ENCODE measurements at places on chromosomes 12 and 14. TPM values are rescaled to one million over a fixed set of nuclear protein-coding genes. Genes with fewer than 3 reads are reported as not detected.

DNA sequence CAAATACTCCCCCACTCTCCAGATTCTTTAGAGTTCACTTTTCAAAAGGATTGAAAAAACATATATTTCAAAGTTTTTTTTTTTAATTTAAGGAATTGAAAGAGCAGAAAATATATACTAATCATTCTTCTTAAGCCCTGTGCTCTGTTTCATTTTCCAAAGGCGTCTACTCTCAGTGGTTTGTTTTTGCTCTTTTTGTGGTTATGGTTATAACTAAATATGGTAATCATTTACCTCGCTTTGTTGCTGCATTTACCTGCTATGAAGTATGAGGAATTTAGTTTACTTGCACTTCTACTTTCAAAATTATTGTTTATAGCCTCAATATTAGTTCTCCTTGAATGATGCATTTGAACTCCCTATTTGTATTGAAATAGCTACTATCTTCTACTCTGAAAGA is 55.9 kb upstream of the LRRK2 start:
- H3K36me3 ChIP-seq: no peaks in the 10 kb centered on the region
- H3K4me1 ChIP-seq: no peaks in the 10 kb centered on the region
- H3K27me3 ChIP-seq: no peaks in the 10 kb centered on the region
- DNase-seq: no peak
- H3K4me3 ChIP-seq: no peak overlapping the region

The A2M gene
- 537 TPM for total RNA-seq

- DNase-seq: no peak
- no peak overlapping the region for H3K27ac ChIP-seq
- H3K27me3 ChIP-seq: no peaks in the 10 kb centered on the region
- H3K36me3 ChIP-seq: peaks cover 54% of the 10 kb centered on the region
- no peak overlapping the region for H3K4me3 ChIP-seq
- H3K4me1 ChIP-seq: peaks cover 9% of the 10 kb centered on the region
Observed at GRCh38 chr14:102055181-102055901, 31.5 kb downstream of the HSP90AA1 start.

DNA sequence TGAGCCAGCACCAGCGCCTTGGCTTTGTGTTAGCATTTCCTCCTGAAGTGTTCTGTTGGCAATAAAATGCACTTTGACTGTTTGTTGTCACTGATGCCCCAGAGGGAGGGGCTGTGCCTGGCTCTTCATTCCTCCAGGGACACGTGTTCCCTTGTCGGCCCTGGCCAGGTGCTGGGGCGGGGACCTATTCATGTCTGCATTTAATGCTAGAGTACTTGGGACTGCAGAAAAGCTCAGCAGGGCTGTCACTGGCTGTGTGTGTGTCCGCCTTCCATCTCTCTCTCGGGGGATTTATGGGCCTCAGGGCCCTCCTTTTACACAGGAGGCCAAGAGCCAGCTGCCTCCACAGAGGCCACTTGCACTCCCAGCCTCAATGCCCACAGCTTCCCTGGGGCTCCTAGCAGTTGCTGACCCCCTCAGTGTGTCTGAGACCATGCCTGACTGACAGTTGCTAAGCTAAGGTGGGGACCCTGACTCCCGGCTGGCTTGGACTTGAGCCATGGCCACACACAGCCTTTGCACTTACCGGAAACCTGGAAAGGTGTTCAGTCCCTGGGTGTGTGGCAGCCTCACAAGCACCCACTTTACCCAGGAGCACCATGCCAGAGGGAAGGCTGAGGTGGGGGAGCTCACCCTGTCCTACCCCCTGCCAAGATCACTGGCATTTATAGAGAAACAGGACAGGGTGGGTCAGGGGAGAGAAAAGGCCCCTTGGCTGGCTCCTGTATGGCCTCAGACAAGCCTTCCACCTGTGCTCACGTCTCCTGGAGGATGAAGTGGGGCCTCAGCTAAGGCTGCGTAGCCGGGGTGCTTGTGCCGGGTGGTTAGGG is 27.8 kb downstream of the HIP1R start:
- peaks cover 4% of the 10 kb centered on the region for H3K36me3 ChIP-seq
- H3K4me1 ChIP-seq: peaks cover 27% of the 10 kb centered on the region
- no peak overlapping the region for H3K4me3 ChIP-seq
- H3K27me3 ChIP-seq: no peaks in the 10 kb centered on the region

DNA sequence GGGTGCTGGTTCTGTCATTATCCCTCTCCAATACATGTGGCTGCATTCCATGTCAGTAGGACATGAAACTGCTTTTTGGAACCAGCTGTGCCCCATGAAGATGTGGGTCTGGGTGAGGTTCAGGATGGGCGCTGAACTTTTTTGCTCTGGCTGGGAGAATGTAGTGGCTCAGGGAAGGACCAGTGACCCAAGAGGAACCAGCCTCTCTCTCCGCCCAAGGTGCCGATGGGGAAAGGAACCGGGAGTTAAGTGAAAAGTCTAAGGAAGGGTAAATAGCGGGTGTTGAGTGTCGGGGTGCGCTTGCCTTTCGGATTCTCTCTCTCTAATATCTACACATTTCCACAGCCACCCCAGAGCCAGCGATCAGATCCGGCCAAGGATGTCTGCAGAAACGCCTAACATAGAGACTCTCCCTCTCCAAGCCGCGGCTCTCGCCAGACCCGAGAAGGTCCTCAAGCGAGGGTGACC is 7.8 kb downstream of the ARHGEF25 start:
- DNase-seq: no peak
- H3K4me1 ChIP-seq: peaks cover 23% of the 10 kb centered on the region
- no peak overlapping the region for H3K27ac ChIP-seq
- no peak overlapping the region for H3K4me3 ChIP-seq
- peaks cover 78% of the 10 kb centered on the region for H3K27me3 ChIP-seq
- no peaks in the 10 kb centered on the region for H3K36me3 ChIP-seq

DNA sequence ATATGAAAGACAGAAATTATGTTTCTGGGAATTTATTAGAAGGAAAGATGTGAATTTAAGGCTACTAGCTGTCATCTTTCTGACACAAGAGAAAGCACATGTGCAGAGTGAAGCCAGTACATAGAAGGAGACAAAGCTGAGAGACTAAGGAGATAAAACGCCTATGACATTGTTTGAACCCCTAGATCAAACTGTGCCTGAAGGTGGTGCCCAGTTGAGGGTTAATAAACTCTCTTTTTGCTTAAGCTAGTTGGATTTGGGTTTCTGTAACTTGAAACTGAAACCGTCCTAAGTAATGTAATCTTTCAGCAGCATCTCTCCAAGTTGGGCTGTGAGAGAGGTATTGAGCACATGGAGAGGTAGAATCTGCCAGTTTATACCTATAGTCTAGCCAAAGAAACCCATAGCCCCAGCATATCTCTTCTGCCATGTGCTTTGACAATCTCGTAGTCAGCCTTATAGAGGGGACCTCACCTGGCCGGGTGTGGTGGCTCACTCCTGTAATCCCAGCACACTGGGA is 84.2 kb downstream of the LRRC74A start:
- no peaks in the 10 kb centered on the region for H3K36me3 ChIP-seq
- H3K4me1 ChIP-seq: peaks cover 9% of the 10 kb centered on the region
- H3K27ac ChIP-seq: no peak overlapping the region
- H3K27me3 ChIP-seq: no peaks in the 10 kb centered on the region

- H3K27ac ChIP-seq: no peak overlapping the region
- DNase-seq: no peak
- no peak overlapping the region for H3K4me3 ChIP-seq
- H3K27me3 ChIP-seq: no peaks in the 10 kb centered on the region
- H3K36me3 ChIP-seq: peaks cover 31% of the 10 kb centered on the region
- H3K4me1 ChIP-seq: no peaks in the 10 kb centered on the region
Observed at GRCh38 chr14:55665067-55665675, 85.2 kb downstream of the KTN1 start.

- H3K36me3 ChIP-seq: no peaks in the 10 kb centered on the region
- H3K4me1 ChIP-seq: no peaks in the 10 kb centered on the region
- H3K4me3 ChIP-seq: no peak overlapping the region
- H3K27ac ChIP-seq: no peak overlapping the region
Observed at GRCh38 chr12:15634010-15634683, 155.0 kb downstream of the EPS8 start.

DNA sequence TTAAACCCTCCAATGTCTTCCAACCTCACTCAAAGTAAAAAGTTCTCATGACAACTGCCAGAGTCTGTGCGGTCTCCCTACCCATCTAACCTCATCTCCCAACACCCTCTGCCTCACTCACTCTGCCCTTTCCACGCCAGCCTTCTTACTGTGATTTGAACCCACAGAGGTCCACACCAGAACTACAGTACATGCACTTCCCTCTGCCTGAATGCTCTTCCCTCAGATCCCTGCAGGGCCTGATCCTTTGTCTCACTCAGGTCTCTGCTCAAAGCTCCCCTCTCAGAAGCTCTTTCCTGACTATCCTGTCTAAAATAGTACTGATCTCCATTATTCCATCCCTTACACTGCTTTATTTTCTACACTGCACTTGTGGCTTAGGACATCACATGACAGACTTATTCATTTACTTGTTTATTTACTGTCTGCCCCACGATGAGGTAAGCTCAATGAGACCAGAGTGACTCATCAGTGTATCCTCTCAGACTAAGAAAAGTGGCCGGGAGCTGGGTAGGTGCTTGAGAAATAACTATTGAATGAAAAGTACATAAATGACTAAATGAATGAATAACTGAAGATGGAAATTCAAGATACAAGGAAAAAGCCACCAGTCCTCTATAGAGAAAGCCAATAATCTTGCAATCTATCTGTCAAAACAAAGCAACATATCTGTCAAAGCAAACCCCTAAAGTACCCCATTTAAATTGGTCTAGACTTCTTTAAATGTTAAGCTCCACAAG is 17.1 kb downstream of the POMT2 start:
- no peaks in the 10 kb centered on the region for H3K4me1 ChIP-seq
- no peak overlapping the region for H3K27ac ChIP-seq
- no peaks in the 10 kb centered on the region for H3K36me3 ChIP-seq
- no peaks in the 10 kb centered on the region for H3K27me3 ChIP-seq
- DNase-seq: no peak
- H3K4me3 ChIP-seq: no peak overlapping the region
